Midbrain (tissue), 1 donor: ENCODE measurements at places on chromosomes 5 and 9.

DNA sequence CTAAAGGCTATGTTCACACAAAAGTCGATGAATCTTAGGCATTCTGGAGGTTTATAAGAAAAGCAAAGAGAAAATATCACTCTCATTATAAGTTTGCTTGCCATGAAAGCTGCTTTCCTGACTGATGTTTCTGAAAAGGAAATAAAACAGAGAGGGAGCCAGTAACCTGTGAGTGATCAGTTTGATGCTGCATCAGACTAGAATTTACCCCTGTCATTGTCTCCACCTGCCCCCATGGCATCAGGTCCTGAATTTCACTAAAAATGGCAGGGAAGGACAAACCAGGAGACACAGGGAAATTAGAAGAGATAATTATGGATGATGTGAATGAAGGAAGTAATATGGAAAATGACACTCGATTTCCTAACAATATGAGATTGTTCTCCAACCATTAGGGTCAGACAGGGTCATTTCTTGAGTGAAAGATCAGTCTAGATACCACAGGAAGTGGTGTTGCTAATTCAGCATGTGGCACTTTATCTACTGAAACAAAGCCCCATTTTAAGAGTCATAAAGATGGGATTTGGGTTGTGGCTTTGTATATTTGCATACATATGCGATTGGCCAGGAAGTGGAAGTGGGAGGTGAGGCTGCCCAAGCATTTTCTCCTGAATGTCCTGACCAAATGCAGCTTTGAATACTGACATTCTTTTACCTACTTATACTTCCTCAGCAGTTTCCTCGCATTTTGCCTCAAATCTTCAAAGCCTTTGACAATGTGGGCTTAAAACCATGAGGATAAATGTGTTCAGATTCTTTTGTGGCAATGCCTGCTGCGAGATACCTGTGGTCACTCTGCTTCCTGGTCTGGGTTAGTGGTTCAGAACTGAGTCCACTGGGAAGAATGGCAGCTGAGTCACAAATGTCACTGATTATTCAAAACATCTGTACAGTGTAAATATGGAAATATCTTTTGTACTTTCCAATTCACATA is 29.7 kb downstream of the MEGF10 start:
- no peak for DNase-seq

GRCh38 chr5:98454904-98455303 is 318.6 kb upstream of the RGMB start:
- DNase-seq, result no peak

DNA sequence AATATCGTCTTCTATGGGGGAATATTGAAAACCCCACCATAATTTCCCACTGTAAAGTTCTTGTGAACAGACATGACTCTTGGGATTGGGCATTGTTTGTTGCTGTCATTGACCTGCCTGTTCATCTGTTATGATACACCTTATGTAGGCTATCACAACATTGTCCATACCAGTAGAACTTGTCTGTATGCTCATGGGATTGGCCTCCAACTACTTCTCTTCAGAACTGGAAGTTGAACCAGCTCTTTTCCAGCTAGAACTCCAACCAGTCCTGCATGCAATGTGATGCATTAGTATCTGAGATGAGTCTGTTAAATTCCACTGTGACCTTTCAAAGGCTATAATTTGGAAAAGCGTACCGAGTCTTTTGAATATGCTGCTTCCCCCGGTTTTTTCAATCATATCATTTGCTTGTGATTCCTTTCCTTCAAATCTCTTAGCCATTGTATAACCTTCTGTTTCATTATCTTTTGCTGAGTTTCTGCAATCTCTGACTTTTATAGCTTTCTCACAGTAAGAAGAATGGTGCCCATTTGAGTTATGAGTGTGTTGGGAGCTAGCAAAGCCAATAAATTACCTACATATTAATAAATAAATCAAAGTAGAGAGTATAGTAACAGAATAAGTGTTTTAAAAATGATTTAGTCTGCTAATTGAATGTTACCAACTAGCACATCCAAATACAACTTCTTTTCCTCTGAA is 101.9 kb downstream of the PLK2 start:
- DNase-seq, result no peak

DNA sequence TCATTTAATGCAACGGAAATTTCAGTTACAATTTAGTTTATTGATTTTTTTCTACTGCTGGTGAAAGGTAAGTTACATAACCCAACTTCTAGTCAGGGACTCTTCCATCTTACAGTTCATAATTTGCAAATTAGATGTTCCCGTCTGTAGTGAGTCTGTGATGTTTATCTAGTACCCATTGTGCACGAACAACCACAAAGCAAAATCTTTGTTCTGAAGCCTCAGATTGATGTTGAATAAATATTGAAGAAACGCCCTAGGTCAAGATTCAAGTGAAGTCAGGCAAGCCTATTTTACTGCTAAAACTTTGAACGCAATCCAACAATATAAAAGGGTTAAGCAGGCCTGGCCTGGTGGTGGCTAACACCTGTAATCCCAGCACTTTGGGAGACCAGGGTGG is 43.1 kb downstream of the BASP1 start:
- DNase-seq, result no peak

DNA sequence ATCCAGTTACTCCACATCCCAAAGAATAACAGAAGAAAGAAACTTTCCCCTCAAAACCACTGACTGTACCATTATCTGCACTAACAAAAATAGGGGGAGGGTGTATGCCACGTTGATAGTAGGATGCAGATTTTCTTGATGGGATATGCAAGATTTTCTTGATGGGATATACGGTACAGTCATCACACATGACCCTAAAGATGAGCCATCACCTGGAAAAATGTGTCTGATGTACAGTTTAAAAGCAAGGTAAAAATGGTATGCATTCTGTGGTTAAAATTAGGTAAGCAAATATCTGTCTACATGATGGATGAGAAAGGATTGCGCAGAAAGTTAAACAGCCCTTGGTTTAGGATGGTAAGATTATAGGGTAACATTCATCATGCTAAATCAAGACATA is 8.6 kb downstream of the COL23A1 start:
- DNase-seq, result no peak

GRCh38 chr5:171639966-171640365 is 145.7 kb upstream of the SMIM23 start:
- DNase-seq, result no peak

GRCh38 chr5:168334695-168335094 is 43.2 kb downstream of the WWC1 start:
- no peak for DNase-seq

DNA sequence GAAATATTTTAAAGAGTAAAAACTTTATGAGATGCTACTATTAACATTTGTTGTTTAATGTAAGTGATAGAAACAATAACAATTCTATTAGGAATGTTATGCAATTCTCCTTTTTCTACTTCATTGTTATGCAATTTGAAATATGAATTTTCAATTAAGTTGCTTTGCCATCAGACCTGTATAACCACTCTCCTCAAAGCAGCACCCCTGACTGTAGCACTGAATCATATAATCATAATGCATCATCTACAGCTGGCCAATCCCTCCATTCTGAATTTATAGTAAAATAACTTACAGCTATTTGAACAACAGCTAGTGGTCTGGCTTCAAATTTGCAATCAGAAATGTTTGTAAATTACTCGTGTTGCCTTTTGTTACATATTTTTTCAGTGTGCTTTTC is 29.2 kb downstream of the FBXO4 start:
- no peak for DNase-seq

- DNase-seq, result peak; percentile 8
These were observed 13.4 kb upstream of the EXOC3 start for GRCh38 chr5:429453-430188.

- no peak for DNase-seq
These were observed 133.9 kb downstream of the MAN2A1 start for GRCh38 chr5:109823597-109823996.

DNA sequence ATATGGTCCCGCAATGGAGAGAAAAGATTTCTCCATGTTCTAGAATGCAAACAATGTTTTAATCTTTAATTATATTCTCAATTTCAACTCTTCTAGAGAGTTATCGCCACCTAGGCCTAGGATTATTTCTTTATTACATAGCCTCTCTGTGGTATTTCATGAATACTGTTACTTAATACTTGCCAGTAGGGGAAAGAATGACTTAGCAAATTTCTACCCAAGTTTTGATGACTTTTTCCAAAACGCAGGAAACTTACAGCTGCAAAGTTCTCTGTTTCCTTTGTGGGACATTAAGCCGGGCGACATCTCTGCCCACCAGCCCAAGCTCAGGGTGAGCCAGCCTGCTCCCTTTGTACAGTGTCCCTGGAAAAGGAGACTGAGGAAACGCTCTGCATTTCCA is 73.8 kb downstream of the MED27 start:
- DNase-seq, result no peak

DNA sequence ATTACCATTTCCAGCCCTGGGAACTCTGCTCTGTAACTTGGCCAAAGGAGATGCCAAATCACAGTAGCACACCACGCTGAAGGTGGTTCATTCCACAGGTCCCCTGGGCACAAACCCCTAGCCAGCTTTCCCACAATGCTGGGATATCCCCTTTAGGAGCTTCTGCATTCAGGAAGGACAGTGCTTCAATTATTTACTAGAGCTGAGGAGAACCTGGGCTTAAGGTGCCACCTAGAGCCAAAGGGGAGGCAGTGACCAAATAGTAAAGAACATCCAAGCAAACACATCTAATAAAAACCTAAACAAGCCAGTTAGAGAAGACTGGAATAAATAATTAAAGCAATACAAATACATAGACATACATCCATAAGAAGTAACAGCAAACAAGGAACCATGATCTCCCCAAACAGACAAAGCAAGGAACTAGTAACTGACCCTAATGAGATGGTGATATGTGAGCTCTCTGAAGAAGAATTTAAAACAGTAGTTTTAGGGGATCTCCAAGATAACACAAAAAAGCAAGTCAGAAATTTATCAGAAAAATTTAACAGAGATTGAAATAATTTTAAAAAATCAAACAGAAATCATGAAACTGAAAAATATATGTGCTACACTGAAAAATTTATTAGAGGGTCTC is 14.6 kb downstream of the KIF4B start:
- DNase-seq, result no peak

DNA sequence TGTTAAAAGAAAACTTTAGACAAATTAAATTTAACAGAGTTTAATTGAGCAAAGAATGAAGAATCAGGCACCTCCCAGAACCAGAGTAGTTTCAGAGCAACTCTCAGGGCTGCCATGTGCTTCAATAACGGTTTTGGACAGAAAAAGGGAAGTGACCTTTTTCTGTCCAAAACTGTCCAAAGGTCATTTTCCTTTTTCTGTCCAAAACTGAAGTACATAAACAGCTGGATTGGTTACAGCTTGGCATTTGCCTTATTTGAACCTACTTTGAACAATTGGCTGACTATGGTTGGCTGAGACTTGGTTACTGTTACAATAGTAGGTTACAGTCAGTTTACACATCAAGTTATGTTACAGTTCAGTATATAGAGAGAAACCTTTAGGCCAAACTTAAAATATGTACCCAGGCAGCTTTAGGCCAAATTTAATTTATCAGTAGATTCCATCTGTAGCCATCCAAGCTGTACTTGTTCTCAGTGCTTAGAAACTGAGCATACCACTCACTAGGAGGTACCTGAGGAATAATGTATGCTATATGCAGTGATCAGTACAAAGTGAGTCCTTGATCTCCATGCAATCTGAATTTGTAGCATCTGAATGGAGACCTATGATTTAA is 44.0 kb downstream of the C9orf85 start:
- no peak for DNase-seq

GRCh38 chr5:35146406-35146805 is 83.9 kb downstream of the PRLR start:
- DNase-seq, result no peak

GRCh38 chr9:121886759-121887485 is 206.2 kb downstream of the TTLL11 start:
- DNase-seq, result no peak

DNA sequence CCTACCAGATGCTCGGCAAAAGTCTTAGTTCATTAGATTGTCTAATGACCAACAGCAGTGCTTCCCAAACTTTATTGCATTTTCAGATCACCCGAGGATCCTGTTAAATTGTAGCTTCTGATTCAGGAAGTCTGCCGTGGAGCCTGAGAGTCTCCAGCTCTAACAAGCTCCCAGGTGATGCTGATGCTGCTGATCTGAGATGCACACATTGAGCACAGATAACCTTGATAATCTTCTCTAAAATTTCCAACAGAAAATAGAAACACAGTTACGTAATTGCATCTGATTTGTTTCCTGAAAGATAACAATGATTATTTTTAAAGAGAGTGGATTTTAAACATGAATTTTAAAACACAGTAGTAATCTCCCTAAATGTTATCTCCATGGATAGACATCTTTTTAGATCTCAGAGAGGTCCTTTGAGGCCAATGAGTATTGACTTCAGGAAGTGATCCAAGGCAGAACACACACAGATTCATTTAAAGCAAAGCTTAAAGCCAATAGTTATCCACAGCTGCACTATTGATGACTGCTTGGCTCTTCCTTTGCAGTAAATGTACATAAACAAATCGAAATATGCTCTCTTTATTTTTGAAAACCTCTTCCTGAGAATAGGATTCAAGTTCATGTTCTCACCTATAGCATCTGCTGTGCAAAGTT is 122.8 kb upstream of the TNPO1 start:
- DNase-seq, result no peak

- no peak for DNase-seq
These were observed 40.1 kb downstream of the PHAX start for GRCh38 chr5:126640866-126641265.

GRCh38 chr9:119175581-119175980 is 193.7 kb downstream of the BRINP1 start:
- peak; percentile 6 for DNase-seq

DNA sequence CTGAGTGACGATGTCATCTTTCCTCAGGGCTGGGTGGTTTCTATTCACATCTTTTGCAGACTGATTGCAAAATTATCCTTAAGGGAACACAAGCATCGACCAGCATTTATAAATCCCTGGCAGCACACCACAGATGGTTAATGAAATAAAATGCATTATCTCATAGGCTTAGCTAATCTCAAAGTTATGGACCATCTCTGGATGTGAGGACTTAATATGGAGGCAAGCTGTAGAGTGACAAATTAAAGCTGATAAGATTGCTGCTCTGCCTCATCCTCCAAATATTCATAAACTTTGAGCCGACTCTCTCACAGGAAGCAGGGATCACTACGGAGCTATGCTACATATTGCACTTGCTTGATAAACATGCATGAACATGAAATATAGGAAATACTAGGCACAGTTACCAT is 663.2 kb upstream of the RGMB start:
- no peak for DNase-seq

DNA sequence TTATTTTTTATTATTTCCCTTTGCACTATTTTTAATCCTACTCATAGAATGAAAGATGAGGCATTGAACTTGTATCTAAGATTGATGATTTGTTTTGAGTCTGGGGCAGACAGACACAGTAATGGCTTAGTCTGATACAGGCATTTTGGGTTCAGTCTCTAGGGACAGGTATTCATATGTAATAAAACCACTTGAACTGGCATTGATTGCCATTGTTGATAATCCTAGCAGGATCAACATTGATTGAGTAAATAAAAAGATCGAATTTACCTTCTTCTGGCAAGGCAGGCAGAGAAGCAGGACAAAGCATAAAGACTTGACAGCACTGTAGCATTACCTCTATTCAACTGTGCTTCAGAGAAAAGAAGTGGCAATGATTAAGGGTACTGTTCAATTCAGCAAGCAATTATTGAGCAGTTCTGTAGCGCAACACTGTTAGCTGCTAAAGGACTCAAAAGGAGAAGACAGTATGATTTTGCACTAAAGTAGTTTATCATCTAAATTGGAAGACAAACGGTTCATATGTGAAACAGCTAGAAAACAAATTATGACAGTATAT is 144.4 kb downstream of the COMMD10 start:
- no peak for DNase-seq
